ENCODE measurements at places on chromosomes 4 and X.

DNA sequence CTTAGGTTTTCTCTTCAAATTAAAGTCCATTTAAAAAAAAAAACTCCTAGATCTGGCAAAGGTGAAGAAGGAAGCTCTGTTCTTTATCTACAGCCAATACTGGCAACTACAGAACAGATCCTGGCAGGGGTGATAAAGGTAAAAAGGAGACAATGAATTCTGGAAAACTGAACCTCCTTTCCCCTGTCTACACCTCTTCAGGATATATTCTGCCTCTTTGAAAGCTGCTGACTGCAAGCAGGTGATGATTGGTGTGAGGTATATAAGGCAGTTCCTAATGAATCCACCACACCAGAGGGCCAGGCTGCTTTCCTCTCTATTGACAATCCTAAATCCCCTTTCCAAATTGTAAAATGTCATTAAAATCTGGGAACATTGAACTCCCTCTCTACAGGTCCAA is 370.1 kb downstream of the PPP3CA start:
- DNase-seq: no peak

GRCh38 chrX:11423362-11423818 is 130.2 kb downstream of the AMELX start:
- no peak for DNase-seq

DNA sequence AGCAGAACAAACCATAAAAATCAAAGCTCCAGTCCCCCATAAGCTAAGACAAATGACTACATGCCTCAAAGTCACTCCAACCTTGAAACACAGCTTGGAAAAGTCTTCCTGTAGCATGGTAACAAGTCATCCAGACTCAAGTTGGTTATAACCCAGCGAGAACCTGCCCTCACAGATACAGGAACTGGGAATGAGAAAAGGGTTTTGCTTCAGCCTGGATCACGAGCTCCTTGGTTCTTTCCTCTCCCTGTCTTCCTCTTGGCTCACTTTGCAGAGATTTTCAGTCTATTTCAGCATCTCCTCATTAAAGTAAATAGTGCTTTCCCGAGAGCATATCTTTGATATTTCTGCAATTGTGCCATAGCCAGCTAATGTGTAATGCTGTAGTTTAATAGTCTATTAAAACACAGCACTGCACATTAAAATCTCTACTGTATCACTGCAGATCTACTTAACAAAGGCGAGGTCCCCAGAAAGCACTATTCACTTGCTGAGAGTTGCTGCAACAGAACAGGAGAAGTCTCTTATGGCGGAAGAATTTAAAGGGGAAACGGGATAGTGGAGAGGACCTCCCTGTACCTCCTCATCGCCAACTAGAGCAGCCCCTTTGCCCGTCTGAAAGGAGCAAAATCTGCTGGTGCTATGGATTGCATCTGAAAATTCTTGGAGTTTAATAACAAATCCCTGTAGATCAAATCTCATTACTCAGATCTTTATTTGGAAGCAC is 249.3 kb upstream of the GATB start:
- no peak for DNase-seq

DNA sequence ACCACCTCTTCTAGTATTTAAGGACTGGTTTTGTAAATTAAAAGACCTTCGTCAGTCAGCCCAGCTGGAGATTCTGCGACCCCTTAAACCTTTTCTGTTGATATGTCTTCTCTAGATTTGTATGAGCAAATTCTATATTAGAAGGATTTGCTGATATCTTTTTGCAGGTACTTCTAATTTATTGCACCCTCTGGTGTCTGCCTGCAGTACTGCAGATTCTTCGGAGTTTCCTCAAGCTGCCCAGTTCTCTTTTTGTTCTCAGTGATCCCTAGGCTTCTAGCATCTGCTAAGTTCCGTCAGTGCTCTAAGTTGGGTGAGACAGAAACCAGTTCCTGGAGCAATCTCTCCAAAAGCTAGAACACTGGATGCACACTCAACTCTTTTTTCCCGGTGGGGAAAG is 545.2 kb downstream of the C4orf33 start:
- peak; percentile 60 for DNase-seq

DNA sequence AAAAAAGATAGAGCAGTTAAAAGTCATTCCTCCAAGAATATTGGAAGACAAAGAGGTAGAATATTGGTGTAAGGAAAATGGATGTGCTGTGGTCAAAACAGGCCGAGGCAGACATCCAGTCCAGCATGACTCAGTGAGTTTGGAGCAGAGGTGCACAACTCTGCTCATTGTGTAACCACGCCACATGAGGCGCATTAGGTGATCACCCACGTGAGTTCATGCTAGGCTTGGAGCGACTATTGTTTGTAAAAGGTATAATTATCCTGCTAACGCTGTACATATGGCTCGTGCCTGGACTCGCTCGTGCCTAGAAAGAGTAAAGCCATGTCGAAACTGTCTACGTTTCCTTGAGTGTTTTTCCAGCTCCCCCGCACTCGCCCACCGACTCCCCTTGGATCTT is 23.9 kb downstream of the C4orf54 start:
- DNase-seq: no peak

DNA sequence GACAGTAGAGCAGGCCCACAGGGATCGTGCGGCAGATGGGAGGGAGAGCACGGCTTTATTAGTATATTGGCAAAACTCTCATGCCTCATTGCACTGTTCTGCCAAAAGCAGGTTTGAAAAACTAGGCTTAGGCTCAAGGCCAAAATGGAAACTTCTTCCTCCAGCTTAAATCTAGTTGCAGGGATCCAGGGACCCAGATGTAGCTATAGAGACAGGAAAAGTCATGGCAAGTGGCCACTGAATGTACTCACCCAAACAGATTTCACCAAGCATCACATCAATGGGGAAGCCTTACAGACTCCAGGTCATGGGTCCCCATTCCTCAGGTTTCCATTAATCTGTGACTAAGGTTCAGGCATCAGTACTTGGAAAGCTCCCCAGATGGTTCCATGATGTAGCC is 149.2 kb downstream of the STK32B start:
- no peak for DNase-seq

- DNase-seq: no peak
Observed at GRCh38 chrX:155313766-155314165, 20.6 kb downstream of the CLIC2 start.

- no peak for DNase-seq
Observed at GRCh38 chr4:27023366-27023765, 162.7 kb downstream of the STIM2 start.

DNA sequence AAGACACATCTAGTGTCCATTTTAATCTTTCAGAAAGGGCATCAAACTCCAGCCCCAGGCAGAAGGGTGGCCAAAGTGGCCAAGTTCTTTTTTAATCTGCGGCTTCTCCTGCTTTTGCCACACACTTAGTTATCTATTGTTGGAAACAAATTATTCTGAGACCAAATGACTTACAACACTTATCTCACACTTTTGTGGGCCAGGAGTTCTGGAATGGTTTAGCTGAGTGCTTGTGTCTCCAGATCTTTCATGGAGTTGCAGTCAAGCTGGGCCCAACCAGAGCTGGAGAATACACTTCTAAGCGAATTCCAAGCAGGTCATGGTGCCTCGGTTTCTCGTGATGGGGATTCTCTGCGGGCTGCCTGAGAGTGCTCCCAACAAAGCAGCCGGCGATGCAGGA is 4.0 kb downstream of the TXK start:
- no peak for DNase-seq

GRCh38 chr4:147326591-147326990 is 154.3 kb upstream of the EDNRA start:
- no peak for DNase-seq

Measured in activated CD4-positive, alpha-beta T cell treated with anti-CD3 and anti-CD28 coated beads for 48 hours (primary cell).